ENCODE measurements at places on chromosomes 11 and 22. TPM values are rescaled to one million over a fixed set of nuclear protein-coding genes. Genes with fewer than 3 reads are reported as not detected.

The TFIP11 gene
- 20.4 TPM for polyA plus RNA-seq

GRCh38 chr11:69531717-69532088 lies 50.2 kb downstream of the LINC01488 start:
- DNase-seq, result no peak

DNA sequence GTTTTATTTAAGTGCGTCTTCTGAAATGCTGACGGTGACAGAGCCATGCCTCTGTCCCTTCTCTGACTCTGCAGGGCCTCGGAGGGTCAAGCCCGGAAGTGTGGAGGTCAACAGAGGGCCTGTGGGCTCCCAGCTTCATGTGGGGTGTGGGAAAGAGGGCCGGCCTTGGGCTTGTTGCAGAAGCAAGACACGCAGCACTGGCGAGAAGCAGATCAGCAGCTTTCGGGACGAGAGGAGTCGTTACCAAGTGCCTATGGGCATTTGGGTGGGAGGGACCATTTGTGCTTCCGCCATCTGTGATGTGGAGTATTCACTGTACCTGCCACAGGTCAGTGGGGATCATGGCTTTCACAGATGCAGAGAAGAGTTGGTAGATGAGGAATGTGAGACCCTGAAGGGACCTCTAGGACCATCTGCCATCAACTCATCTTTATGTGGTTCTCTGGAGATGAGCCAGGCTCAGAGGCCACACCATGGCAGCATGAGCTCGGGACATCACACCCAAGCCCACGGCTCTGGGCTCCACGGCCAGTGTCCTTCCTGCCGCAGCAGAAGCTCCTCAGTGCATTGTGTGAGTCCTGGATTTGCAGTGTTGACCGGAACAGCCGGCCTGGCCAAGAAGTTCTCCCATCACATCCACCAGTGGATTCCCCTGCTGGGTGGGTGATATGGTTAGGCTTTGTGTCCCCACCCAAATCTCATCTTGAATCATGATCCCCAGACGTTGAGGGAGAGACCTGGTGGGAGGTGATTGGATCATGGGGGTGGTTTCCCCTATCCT lies 590.7 kb downstream of the TBC1D22A start:
- no peak for DNase-seq

DNA sequence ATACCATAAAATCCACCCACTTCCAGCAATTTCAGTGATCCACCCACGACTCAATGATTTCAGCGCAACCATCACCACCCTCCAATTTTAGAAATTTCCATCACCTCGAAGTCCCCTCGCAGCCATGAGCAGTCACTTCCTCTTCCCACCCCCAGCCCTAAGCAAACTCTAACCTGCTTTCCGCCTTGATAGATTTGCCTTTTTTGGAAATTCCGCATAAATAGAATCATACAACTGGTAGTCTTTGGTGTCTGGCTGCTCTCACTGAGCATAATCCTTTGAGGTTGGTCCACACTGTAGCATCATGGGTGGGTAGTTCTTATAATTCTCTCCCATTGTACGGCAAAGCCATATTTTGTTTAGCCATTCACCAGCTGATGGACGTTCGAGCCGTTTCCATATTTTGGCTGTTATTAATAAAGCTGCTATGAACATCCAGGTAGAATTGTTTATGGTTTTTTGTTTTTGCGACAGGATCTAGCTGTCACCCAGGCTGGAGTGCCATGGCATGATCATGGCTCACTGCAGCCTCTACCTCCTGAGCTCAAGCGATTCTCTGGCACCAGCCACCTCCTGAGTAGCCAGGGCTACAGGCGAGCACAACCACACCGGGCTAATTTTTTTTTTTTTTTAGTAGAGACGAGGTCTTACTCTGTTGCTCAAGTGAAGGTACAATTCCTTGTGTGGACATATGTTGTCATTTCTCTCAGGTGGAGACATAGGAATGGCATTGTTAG lies 16.0 kb downstream of the PIM3 start:
- no peak for DNase-seq

DNA sequence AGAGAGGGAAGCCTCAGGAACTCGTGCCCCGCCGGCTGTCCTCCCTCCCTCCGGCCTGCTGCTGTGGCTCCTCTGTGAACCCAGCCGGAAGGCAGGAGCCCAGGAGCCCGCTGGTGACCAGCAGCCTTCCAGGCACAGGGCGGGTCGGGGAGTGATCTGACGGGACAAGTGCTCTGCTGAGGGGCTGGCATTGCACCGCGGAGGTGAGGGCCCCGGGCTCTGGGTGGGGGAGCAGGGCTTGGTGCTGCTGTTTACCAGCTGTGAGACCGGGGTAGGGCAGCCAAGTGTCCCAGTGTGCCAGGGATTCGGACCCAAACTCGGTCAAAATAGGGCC lies 53.3 kb downstream of the FLRT1 start:
- no peak for DNase-seq

GRCh38 chr11:11588243-11588642 lies 33.6 kb downstream of the GALNT18 start:
- DNase-seq, result no peak

DNA sequence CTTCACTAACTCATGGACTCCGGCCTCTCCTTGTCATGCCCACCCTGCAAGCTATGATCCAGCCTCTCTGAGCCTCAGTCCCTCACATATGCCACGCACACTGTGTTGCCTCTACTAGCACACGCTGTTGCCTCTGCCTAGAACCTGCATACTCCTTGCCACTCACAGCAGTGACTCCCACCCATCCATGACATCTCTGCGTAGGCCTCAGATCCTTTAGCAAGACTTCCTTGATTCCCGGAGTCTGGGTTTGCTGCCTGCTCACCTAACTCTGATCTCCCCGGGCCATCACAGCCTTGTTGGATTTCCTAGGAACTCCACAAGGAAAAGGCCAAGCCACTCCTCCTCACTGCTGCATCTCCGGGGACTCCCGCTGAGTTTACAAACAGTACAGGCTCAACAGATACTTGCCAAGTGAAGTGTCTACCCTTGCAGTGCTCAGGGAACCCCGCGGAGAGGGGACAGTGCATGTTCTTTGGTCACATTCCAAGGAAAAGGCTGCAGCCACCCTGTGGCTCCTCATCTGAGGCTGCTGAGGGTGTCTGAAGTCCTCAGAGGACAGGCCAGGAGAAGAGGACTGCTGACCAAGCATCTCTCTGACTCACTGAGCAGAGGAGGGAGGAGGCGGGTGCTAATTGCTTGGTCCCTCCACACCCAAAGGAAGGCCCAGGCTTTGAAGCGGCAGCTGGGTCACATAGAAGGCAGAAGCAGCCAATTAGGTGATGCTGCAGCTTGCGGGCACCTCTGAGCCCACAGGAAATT lies 42.4 kb upstream of the NAV2 start:
- DNase-seq, result no peak

DNA sequence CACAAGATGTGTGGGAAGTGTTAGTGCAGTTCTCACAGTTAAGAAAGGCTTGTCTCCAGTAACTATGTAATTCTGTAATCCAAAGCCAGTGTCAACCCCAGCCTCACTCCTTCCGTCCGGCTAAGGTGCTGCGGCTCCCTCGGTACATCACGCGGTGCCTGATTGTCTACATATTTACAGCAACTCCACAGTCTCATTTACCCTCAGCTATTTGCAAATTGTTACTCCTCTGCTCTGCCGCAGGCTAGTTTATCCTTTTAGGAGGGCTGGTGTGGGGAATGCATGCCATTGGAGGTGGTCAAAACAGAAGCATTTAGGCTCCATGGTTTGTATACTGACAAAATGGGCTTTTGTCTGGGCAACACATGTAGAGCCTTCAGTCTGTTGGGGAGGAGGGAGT lies 358.3 kb downstream of the METTL15 start:
- no peak for DNase-seq

DNA sequence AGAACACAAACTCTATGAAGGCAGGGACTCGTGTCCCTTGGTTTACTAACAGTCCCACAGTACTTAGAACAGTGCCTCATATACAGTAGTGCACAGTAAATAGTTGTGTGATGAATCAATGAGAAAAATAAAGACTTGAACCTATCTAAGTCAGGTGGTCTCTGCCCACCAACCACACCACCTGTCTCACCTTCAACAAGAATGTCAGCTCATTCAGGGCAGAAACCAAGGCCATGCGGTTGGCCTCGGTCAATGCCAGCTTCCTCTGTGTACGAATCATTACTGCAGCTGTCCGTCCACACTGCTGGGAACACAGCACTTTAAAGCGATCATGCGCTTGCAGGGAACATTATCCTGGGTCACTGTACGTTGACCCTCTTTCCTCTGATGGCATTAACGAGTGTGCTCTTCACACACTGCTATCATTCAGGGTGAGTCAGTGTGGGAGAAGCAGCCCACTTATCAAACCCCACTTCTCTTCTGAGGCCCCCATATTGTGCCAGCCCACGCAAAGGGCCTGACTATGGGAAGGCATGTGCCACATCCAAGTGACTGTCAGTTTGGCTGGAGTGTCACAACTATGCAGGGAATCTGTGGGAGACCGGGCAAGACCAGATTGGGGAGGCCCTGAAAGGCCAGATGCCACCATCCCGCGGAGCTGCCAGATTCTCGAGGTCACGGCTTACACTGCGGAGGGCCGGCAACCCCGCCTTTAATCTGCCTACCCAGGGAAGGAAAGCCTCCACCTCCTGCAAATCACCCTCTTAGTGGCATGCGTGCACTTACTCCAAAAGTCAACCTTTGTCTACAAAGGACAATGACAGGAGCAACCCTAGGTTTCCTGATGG lies 36.1 kb downstream of the LARGE1 start:
- DNase-seq, result no peak

All from forelimb muscle (tissue), 1 donor.